Fibroblast of upper back skin (primary cell): ENCODE measurements at places on chromosomes 2 and 18.

DNA sequence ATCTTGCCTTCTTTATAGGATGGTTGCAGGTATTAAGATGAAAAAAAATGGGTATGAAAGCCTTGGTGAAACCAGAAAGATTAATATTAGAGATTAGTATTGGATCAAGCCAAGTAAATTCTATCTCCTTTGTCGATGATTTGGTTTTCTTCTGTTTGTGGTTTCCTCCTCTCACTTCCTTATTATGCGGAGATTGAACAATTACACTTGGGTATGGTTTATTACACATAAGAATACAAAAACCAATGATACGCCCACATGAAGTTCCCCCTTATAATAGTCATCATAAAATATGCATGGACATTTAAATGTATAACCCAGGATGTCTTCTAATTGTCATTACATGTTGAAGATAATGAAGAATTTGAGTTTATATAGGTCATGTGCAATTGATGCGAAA, 4.9 kb downstream of the LTBP1 start:
- no peak for DNase-seq

GRCh38 chr2:180966378-180966777, 14.0 kb upstream of the UBE2E3 start:
- no peak for DNase-seq

- no peak for DNase-seq
These were observed 528.7 kb upstream of the FANCL start for GRCh38 chr2:58769864-58770234.

DNA sequence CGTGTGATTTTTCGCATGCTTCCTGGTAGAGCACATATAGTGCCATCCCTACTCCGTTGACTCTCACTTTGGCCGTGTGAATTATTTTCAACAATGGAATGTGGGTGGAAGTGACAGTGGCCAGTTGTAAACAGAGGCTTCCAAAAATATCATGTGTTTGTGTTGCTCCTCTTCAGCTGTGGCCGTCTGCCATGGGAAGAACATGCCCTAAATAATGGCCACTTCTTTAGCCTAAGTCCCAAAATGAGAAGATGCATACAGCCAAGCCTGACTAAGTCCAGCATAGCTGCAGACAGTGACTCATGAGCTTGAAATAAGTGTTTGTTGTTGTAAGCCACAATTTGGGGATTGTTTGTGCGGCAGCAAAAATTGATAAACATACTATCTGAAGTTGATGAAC, 8.9 kb upstream of the GALNT1 start:
- DNase-seq: no peak

GRCh38 chr2:23327416-23327815, 57.6 kb upstream of the KLHL29 start:
- DNase-seq: no peak

DNA sequence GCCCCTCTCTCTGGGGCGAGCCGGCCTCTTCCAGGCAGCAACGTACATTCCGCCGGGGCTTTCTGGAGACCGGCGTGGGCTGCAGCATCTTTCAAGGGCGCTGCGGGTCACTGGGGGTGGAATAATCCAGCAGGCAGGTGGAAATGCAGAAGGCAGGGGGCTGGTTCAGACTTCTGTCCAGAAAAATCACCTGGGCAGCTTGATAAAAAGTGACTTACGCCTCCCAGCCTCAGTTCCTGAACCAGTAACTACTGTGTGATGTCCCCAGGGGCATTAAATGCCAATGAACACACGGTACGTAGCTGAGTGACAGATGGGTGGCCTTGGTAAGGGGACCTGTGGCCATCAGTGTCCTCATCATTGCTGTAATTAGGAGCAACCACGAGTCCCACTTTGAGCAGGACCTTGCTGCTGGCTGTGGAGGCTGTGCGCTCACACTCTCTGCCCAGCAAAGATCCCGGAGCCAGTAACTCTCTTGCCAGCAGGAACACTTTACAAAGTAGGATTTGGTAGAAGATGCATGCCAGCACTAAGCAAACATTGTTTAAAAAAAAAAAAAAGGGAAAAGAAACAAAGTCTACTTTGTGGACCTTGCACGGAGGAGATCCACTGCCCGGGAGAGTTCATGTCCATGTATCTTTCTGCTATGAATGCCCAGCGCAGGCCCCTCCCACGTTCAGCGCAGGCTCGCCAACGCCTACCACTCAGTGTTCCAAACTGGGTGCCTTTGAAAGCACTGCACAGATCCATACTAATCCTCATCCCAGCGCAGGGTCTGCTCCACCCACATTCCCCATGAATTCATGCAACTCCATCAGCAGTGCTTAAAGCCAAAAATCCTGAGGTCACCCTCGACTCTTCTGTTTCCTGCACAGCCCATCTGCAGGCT, 177.3 kb downstream of the HDAC4 start:
- peak; percentile 82 for DNase-seq

GRCh38 chr2:215499331-215499730, 63.5 kb upstream of the FN1 start:
- DNase-seq: peak; percentile 18

- DNase-seq: no peak
These were observed 82.0 kb downstream of the WDPCP start for GRCh38 chr2:63506320-63506719.

DNA sequence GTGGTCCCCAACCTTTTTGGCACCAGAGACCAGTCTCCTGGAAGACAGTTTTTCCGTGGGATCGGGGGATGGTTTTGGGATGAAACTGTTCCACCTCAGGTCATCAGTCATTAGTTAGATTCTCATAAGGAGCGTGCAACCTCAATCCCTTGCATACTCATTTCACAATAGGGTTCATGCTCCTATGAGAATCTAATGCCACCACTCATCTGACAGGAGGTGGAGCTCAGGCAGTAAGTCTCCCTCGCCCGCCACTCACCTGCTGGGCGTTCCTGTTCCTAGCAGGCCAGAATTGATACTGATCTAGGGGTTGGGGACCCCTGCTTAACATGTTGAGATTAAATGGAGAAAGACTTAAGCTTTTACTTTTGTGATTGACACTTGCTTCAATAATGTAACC, 9.9 kb downstream of the NABP1 start:
- no peak for DNase-seq

DNA sequence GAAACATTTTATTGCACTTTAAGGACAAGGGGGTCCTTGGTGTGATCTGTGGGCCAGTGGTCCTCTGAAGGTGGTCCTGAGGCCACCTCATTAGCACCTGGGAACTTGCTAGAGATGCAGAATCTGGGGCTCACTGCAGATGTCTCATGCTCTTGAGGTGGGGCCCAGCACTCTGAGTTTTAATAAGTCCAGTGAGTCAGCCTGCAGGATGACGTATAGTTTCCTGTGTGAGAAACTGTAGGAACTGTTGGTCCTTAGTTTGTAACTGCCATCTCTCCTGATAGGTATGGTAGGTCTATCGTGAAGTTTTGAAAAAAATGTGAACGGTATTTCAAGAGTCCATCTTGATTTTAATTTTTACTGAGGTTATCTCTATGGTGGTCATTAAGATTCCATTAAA, 2.8 kb downstream of the TRPM8 start:
- DNase-seq: peak; percentile 40

- DNase-seq: peak; percentile 1
These were observed 401.6 kb downstream of the GPD2 start for GRCh38 chr2:156837635-156838370.

GRCh38 chr2:3075316-3075990, 302.2 kb downstream of the EIPR1 start:
- DNase-seq: no peak

DNA sequence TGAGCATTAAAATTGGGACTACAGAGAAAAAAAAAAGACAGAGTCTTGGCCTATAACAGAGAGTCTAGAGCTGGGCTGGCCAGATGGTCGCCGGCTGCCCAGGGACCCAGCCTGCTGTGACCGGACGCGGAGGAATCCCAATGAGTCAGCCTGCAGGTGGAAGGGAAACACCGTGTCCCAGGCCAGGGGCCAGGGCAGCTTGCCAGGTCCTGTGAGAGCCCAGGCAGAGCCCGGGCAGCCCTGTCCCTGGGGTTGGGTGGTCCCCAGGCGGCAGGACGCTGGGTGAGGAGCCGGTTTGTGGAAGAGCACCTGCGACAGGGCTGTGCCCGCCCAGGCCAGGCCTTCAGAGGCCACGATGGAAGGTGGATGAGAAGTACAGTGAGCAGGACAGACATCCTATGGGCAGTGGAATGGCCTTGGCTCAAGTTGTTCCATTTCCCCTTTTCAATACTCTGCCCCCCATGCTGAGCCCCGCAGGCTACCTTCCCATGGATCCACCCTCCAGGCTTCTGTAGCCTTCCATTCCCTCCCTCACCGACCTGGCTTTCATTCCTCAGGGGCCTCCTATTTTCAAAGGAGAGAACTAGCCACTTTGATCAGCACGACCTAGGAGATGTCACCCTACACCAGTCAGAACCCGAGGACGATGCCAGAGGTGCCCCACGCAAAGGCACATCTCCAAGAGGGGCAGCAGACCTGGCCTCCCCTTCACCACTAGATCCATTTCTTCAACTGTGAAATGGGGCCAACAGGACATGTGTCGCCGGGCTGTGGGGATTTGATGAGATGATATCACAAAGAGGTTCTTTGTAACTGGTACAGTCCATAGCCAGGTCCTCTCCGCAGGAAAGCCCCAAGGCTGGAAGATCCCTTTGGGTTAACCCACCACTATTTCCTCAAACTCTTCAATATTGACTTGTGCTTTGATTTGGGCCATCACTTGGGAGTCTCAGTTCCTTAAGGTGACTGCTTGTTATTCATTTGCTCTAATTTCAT, 87.5 kb downstream of the POLR1A start:
- peak; percentile 26 for DNase-seq

- no peak for DNase-seq
These were observed 12.6 kb upstream of the MLPH start for GRCh38 chr2:237474442-237474911.

DNA sequence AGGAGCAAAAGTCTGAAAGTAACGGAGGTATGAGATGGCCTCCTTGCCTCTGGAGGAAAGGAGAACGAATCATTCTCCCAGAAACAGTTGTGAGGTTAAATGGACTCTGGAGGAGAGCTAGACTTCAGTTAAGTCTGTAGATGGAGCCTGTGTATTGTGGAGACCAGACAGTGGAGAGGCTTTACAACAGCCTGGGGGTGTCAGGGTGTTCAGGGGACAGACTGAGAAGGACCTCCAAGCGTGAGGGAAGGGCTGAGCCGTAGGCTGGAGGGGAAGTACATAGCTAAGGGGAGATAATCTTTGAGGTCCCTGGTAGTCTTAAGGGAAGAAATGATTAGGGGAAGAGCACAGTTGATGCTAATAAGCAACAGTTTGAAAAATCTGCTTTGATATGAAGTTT, 76.6 kb downstream of the GALNT1 start:
- DNase-seq: no peak

- peak; percentile 76 for DNase-seq
These were observed 101.0 kb downstream of the GPD2 start for GRCh38 chr2:156537141-156537540.

DNA sequence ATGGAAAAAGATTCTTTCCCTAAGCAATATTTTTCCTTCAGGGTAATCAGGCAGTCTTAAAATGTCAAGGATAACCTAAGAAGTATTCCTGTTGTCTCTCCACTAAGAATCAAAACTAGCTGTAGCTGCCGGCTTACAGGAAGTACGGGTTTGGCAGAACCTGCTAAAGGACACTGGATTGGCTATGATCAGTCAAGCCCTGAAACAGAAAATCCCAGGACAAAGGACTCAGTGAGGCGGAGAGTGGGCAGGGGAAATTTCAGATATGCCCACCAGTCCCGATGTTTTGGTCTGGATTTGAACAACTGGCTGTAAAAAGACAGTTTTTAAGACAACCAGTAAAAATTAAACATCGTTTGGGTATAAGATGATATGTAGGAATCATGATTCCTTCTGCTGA, 155.7 kb downstream of the HDAC4 start:
- no peak for DNase-seq

DNA sequence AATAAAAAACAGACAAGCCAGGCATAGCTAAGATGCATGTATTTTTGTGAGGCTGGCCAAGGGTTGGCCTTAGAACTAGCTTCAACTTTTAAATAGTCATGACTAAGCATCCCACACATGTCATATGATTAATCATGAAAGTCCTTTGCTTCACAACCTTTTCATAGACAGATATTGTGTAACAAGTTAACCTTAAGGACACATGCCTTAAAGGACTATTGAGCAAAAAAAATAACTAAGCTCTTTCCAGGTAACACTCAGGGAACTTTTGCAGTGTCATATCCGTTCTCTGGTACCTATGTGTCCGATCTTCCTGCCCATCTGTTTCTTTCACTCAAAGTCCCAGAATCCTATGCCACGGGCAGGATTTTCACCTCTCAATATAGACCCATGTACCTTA, 498.4 kb downstream of the STK39 start:
- DNase-seq: no peak

DNA sequence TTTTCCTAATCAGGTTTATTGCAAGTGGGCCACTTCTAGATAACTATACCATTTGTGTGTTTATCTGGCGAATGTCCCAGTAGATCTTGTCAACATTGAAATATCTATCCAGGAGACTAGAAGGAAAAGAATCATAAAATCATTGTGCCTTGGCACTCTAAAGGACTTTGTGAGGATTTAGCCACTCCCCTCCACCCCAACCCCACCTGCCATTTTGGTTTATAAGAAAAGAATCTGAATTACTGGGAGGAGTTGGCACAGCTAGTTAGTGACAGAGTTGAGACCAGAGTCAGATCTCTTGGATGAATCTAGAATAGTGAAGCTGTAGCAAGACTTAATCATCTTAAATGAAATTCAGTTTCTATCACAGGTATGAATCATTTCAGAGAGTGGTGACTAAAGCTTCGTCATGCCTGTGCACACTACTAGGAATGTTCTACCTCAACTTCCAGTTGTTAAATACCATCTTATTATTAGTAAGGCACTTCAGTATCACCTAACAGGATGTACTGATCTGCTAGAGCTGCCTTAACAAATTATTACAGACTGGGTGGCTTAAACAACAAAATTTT, 212.7 kb upstream of the SLC14A2 start:
- peak; percentile 76 for DNase-seq

DNA sequence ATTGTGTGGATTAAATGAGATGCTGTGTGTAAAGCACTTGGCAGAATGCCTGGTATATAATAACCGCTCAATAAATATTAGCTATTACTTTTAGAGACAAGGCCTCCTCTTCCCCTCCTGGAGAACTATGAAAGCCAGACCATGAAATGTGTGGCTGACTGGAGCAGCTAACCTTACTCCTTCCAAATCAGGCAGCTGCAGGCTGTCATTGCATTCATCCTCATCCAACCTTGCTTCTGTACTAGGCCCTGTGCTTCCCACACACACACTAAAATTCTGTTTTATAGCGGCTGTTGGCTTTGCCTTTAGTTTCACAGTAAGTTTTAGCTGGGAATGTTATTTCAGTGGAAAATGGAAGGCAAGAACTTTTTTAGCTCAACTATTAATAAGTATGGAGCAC, 10.2 kb upstream of the SP9 start:
- no peak for DNase-seq

DNA sequence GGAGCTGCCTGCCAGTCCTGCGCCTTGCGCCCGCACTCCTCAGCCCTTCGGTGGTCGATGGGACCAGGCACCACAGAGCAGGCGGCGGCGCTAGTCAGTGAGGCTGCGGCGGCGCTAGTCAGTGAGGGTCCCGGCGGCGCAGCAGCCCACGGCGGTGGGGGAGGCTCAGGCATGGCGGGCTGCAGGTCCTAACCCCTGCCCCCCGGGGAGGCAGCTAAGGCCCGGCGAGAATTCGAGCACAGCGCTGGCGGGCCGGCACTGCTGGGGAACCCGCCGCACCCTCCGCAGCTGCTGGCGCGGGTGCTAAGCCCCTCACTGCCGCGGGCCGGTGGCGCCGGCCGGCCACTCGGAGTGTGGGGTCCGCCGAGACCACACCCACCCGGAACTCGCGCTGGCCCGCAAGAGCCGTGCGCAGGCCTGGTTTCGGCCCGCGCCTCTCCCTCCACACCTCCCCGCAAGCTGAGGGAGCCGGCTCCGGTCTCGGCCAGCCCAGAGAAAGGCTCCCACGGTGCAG, 867.4 kb downstream of the DSC3 start:
- DNase-seq: no peak

GRCh38 chr18:56019908-56020307, 431.9 kb upstream of the TCF4 start:
- no peak for DNase-seq
